ENCODE measurements at places on chromosomes 2 and 18.

DNA sequence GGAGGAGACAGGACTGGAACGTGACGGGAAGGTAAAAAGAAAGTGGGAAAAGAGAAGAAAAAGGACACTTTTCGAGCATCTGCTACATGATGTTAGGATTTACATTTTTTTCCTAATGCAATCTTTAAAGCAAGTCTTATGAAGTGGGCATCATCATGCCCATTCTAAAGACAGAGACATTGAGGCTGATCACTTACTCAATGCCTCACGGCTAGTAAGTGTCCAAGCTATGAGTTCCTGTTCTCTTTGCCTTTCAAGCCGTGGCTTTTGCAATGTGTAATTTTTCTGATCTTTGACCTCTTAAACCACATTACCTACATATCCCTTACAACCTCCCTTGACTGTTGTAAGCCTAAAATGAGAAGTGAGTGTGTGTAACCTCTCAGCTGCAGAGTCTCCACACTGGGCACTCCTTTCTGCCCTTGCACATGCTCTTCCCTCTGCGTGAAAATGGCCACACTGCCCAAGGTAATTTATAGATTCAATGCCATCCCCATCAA is 649.2 kb downstream of the RNF144A start:
- DNase-seq: no peak

- DNase-seq: no peak
These were observed 316.5 kb downstream of the SMAD2 start for GRCh38 chr18:47613929-47614328.

- DNase-seq: no peak
These were observed 86.7 kb downstream of the L3MBTL4 start for GRCh38 chr18:6327895-6328620.

GRCh38 chr18:51196118-51196810 is 1.2 kb downstream of the MEX3C start:
- DNase-seq: no peak

DNA sequence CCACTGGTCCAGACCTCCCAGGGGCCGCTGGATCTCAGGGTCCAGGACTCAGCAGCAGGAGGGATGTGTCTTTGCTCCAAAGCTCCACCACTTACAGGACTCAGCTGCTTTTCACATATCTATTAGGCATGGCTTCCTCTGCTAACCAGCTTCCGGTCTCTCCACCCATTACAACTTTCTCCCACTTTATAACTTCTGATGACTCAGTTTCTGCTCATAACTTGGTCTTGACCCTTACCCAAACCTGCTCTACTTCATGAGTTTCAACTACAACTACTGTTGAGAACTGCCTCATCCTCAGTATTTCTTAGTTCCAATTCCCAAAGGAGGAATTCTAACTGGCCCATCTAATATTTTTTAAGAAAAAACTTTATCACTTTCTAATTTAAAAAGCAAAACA is 17.2 kb downstream of the SULT1C2 start:
- no peak for DNase-seq

DNA sequence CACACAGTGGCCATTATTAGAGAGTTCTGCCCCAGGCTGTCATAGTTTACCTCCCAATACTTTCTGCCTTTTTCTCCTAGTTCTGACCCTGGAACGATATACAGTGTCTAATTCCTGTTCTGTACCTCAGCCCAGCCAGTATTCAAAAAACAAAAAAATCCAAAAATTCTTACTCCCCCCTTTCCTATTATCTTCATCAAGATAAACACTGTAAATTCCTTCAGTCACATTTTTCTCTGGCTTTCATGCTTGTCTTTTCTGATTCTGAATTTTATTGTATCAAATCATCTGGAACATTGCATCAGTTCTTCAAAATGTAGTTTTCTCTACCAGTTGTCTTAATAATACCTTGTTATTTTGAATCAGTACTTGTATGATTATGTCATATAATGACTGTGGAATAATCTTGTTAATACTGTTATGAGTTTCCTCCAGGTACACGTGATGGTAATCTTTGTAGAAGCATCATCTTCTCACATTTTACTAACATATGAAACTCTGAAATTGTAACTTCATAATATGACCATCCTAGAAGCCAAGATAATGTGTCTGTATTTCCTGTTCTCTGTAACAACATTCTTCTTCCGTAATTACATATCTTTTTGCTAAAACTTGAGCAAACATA is 79.0 kb upstream of the NOSTRIN start:
- no peak for DNase-seq

- no peak for DNase-seq
These were observed 6.2 kb upstream of the MATN3 start for GRCh38 chr2:20018601-20019152.

DNA sequence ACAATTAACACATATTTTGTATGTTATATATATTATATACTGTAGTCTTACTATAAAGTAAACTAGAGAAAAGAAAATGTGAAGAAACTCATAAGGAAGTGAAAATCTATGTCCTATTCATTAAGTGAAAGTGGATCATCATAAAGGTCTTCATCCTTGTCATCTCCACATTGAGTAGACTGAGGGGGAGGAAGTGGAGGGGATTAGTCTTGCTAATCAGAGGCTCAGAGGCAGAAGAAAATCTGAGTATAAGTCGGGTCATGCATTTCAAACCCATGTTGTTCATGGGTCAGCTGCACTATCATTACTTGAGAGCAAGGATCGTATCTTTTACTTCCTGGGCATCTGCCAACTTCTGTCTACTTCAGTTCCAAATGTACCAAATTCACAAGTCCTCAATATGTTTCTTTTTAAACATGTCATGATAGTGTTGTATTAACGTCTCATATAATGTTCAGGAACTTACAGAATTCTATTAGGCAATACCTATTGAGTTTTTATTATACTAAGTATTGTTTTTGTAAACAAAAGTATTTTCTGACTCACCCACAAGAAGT is 208.9 kb upstream of the BOD1L2 start:
- DNase-seq: no peak

GRCh38 chr2:190697421-190697820 is 48.5 kb downstream of the NAB1 start:
- DNase-seq: no peak

DNA sequence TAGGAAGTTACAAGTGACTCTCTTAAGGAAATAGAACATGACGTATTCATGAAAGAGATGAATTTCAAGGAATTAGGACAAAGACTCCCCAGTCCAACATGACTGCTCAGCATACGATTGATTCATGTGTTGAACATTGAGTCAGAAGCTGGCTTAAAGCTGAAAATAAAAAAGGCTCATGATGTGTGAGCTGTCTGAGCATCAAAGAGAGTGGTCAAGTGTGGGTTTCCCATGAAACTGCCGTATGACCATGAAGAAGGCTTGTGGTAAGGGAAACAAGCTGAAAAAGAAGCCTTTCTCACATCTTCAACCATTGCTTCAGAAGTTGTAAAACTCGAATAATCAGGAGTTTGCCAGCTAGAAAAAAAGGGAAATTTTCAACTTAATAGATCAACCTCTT is 201.9 kb upstream of the APCDD1 start:
- no peak for DNase-seq

DNA sequence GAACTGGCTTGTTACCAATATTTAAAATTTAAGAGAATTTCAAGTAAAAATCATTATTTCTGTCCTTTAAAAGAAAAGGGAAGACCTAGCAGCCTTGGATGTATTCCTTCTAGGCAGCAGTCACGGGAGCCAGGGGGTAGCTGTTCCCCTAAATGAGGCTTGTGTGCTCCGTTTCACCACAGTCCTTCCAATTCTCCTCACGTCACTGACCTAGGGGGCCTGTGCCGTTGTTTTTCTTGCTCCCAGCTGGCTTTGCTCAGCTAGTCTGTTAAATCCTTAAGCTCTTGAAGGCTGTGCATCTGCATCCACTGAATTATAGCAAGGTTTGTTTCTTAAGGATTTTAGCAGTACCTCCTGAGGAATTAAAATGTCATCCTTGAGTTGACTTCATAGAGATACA is 9.9 kb downstream of the KLHL23 start:
- no peak for DNase-seq

DNA sequence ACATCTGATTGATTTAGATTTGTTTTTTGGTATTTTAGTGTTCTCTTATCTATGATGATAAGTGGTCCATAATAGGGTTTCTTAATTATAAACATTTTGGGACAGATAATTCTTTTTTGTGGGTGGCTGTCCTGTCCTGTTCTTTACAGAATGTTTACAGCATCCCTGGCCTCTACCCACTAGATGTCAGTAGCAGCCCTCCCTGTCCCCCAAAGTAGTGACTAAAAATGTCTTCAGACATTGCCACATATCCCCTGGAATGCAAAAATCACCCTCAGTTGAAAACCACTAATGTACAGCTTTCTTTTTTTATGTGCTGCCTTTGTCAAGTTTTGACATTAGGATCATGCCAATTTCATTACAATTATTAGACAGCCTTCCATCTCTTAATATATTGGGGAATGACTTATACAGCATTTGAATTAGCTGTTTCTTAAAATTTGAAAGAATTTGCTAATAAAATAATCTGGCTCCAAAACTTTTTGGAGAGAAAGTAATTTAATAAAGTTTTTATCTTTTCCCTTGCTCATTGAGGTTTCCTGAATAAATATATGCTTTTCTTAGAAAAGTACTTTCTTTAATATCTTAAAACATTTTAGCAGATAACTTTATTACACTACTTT is 19.5 kb downstream of the WIPF1 start:
- DNase-seq: peak; percentile 26
